ENCODE measurements at places on chromosomes 1 and 21. TPM values are rescaled to one million over a fixed set of nuclear protein-coding genes. Genes with fewer than 3 reads are reported as not detected.

DNA sequence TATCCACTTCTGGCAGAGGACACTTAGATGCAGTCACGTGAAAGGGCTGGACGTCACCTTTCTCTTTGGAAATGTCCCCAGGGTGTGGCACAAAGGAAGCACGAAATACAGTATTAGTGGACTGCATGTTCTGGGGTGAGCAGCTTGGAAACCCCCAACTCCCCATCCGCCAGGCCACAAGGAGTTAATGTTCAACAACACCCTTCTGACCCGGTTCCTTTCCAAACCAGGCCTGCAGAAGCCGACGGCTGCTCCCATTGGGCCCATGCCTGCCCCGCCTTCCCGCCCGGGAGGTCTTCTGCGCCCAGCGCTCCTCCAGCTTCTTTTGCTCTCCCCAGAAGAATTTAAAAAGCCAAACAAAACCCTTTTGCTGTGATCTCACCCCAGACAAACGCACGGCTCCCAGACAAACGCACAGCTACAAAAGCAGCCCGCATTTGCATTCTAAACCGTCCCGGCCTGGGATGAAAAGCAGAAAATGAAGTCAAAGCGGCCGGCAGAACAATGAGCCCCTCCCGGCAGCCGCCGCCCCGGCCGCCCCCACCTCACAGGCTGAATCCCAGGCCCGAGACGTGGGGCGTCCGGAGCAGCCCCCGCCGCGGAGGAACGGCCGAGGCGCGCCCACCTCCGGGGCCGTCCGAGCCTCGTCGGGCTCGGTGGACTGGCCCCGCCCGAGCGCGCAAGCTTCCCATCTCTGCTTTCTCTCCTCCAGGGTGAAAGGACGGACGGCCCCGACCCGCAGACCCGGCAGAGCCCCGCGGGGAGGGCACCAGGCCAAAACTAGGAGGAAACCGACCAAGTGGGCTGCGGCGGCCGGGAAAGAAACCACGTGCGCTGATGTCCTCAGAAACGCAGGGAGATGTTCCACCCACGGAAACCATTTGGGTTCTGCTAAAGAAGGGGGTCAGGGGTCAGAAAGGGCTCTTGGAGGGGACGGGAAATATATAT, 101.9 kb downstream of the PLPP3 start:
- peak overlapping the region; percentile 81 for H3K4me3 ChIP-seq
- no peaks in the 10 kb centered on the region for H3K36me3 ChIP-seq
- peaks cover 19% of the 10 kb centered on the region for H3K4me1 ChIP-seq

DNA sequence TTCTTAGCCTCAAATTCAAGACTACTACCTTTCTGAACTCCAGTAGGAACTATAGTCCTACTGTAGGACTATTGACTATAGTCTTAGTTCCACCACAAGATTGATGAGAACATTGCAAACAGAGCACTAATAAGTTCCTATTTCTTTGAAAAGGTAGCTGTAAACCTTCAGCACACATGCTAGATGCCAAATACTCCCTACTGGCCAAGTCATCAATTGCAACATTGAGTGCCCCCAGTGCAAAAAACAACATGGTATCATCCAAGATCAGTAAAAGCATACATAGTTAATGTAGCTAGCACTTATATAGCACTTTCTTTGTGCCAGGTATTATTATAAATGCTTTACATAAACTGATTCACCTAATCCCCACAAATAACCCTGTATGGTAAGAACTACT, 99.8 kb downstream of the MRPL39 start:
- no peak for DNase-seq
- H3K4me3 ChIP-seq, result no peak overlapping the region
- no peaks in the 10 kb centered on the region for H3K4me1 ChIP-seq

The PEX19 gene
- 87.4 TPM for total RNA-seq

DNA sequence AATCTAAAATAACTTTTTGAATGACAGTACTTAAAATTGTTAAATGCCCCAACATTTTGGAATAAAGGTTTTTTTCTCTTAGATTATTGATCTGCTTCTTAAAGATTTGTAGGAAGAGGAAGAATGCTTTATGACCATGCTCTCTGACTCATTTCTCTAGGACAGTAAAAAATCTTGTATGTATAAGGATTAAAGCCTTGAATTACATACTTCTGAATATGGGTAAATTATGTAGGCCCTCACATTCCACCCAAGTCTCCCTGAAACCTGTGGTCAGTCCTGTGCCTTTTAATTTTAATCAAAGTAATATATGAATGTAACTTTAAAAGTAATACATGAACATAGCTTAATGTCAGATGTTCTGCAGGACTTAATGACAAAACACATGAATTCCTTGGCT, 50.5 kb downstream of the ABCD3 start:
- H3K36me3 ChIP-seq, result peaks cover 13% of the 10 kb centered on the region
- H3K27me3 ChIP-seq, result no peaks in the 10 kb centered on the region
- no peak for DNase-seq
- no peak overlapping the region for H3K27ac ChIP-seq

GRCh38 chr21:14557413-14557812, 11.3 kb upstream of the SAMSN1 start:
- H3K4me3 ChIP-seq, result no peak overlapping the region
- no peaks in the 10 kb centered on the region for H3K36me3 ChIP-seq
- DNase-seq, result no peak
- H3K27me3 ChIP-seq, result no peaks in the 10 kb centered on the region
- H3K4me1 ChIP-seq, result no peaks in the 10 kb centered on the region

The ANKRD35 gene
- total RNA-seq, result 0.11 TPM

The PEAR1 gene
- 6.9 TPM for total RNA-seq

DNA sequence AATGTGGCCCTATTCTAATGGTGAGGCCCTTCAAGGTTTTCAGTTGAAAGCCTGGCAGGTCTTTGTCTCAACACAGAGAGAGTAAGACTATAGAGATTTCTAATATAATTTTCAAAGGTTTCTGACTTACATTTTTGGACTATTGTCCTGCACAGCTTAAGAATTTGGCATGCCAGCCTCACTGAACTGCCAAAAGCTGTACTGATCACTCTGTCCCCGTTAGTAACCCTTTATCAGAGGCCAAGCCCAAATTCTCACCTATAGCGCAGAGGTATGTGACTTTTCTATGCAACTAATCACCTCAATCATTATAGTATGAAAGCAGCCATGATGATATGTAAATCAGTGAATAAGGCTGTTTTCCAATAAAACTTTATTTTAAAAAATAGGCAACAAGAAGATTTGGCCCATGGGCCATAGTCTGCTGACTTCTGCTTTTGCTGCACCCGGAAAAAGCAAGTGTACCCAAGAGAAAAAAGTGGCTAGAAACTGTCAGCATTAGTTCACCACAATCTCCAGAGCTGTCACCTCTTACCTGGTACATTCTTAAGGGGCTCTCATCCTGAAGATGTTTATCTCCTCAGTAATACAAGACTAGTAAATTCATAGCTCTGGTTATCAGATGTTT, 85.4 kb downstream of the PIGK start:
- H3K4me3 ChIP-seq, result no peak overlapping the region
- no peak overlapping the region for H3K27ac ChIP-seq
- DNase-seq, result no peak
- no peaks in the 10 kb centered on the region for H3K36me3 ChIP-seq
- no peaks in the 10 kb centered on the region for H3K27me3 ChIP-seq
- no peaks in the 10 kb centered on the region for H3K4me1 ChIP-seq

The SYT11 gene
- 20.0 TPM for total RNA-seq

DNA sequence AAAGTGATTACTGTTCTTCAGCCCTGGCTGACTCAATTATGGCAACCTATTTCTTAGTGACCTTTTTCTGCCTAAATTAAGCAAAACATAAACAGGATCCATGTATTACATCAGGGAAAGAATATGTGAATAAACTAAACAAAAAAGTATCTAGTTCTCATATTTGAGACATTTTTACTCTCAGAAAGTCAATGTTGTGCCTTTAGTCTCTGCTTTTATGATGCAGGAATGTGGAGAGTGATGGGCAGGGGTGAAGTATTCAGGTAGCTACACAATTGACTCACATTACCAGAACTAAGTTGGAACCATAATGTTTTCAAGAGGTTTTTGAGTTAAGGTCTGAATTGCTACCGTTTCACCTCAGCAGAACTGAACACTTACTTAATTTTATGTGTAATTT, 462.7 kb upstream of the CXADR start:
- peaks cover 36% of the 10 kb centered on the region for H3K4me1 ChIP-seq
- DNase-seq, result no peak
- no peak overlapping the region for H3K27ac ChIP-seq
- no peak overlapping the region for H3K4me3 ChIP-seq

DNA sequence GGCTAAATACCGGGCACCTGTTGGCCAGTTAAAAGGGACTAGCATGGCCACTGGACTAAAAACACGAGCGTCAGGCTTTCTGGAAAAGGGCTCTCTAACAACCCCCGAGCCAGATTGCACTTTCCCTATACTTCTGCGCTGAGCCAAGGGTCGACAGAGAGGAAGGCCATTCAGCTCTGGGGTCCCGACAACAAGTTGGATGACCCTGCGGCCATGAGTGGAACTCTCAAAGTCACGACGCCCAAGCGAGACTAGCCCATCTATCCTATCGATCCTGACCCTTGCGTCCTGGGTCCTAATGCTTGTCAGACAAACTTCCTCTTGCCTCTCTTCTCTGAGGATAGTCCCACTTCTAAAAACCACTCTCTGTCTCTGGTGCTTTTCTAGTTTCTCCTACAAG, 99.9 kb upstream of the PRDX6 start:
- H3K27me3 ChIP-seq, result no peaks in the 10 kb centered on the region
- DNase-seq, result no peak
- no peak overlapping the region for H3K4me3 ChIP-seq
- H3K27ac ChIP-seq, result no peak overlapping the region

GRCh38 chr1:44013949-44014348, 17.3 kb downstream of the SLC6A9 start:
- H3K27ac ChIP-seq, result peak overlapping the region; percentile 25
- H3K4me3 ChIP-seq, result no peak overlapping the region
- H3K4me1 ChIP-seq, result peaks cover 50% of the 10 kb centered on the region
- no peaks in the 10 kb centered on the region for H3K36me3 ChIP-seq
- H3K27me3 ChIP-seq, result no peaks in the 10 kb centered on the region
- DNase-seq, result no peak

- H3K4me3 ChIP-seq, result no peak overlapping the region
- DNase-seq, result no peak
- peaks cover 8% of the 10 kb centered on the region for H3K36me3 ChIP-seq
- H3K4me1 ChIP-seq, result peaks cover 6% of the 10 kb centered on the region
Observed at GRCh38 chr21:25838809-25839208, 104.0 kb downstream of the GABPA start.

DNA sequence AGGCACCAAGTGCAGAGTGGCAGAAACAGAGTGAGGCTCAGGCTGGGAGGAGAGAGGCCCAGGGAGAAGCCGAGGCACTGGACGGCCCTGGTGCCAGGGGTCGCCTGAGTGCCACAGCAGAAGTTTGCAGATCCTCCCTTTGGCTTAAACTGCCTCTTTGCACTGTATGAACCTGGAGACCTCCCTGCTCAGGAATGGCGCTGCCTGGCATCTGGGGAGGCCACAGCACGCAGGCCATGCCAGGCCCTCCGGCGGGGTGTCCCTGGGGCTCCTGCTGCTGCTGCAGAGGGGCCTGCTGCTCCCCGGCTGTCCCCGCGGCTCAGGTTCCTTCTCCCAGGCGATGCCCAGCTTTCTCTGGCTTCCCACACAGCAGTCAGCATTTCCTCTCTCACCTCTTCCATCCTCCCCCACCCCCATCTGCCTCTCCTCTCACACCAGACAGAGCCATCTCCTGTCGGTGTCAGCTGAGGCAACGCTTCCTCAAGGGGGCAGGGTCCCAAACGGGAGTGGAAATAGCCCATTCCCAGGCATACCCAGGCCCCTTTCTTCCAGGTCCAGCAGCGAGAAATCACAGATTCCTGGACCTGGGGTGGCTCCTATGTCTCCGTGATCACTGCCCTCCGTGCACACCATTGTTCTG, 35.2 kb downstream of the SYT6 start:
- no peak overlapping the region for H3K4me3 ChIP-seq
- peaks cover 36% of the 10 kb centered on the region for H3K4me1 ChIP-seq
- H3K27me3 ChIP-seq, result no peaks in the 10 kb centered on the region

DNA sequence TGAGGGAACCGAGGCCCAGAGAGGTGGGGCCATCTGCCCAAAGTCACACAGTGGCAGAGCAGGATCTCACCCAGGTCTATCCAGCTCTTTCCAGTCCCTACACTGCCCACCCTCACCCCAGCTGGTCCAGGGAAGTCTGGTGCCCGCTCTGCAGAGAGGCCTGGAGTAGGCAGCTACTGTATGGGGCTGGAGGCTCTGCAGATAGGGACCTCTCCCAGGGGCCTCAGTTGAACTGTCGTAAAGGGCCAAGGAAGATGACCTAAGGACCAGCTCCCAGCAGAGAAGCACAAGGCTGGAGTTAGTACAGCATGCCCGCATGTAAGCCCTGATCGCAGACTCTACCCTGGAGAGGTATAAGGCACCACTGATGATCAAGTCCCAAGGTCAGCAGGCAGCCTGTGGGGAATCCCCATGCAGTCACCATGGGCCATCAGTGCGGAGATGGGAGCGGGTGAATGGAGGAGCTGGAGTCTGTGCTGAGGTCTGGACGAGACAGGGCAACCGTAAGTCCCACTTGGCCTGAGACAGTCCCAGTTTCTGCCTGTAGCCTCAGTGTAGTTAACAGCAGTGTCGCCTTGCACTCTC, 320.2 kb downstream of the MATN1 start:
- H3K36me3 ChIP-seq, result no peaks in the 10 kb centered on the region
- H3K27ac ChIP-seq, result no peak overlapping the region
- peaks cover 4% of the 10 kb centered on the region for H3K27me3 ChIP-seq
- H3K4me1 ChIP-seq, result peaks cover 12% of the 10 kb centered on the region
- DNase-seq, result no peak

DNA sequence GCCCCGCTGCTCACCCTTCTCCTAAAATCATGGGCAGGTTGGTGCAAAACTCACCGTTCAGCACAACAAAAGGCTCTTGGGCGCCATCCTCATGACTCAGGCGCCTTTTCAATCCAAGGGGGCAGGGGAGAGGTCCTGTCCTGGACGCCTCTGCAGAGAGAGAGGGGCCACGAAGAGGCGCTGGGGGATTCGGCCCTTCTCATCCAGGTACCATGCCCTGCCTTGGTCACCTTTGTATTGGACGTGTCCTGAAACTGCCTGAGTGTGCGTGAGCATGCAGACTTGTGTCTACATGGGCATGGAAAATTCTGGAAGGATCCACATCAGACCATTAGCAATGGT, 53.5 kb downstream of the SLC37A1 start:
- H3K4me3 ChIP-seq, result no peak overlapping the region
- H3K27ac ChIP-seq, result no peak overlapping the region
- no peaks in the 10 kb centered on the region for H3K36me3 ChIP-seq
- no peaks in the 10 kb centered on the region for H3K27me3 ChIP-seq

The LRRC38 gene
- total RNA-seq, result not detected

GRCh38 chr1:114154146-114154962, 685 bp upstream of the SYT6 start:
- H3K27ac ChIP-seq, result no peak overlapping the region
- no peaks in the 10 kb centered on the region for H3K36me3 ChIP-seq
- peaks cover 11% of the 10 kb centered on the region for H3K4me1 ChIP-seq
- peak overlapping the region; percentile 74 for H3K4me3 ChIP-seq

The TESK2 gene
- 1.8 TPM for total RNA-seq

The OR6K3 gene
- total RNA-seq, result not detected

- H3K27me3 ChIP-seq, result no peaks in the 10 kb centered on the region
- peaks cover 13% of the 10 kb centered on the region for H3K36me3 ChIP-seq
- H3K4me3 ChIP-seq, result no peak overlapping the region
- H3K27ac ChIP-seq, result peak overlapping the region; percentile 27
Observed at GRCh38 chr1:56534130-56534651, 45.2 kb downstream of the PLPP3 start.

- H3K4me1 ChIP-seq, result peaks cover 3% of the 10 kb centered on the region
- H3K27me3 ChIP-seq, result no peaks in the 10 kb centered on the region
- no peak for DNase-seq
- H3K36me3 ChIP-seq, result peaks cover 3% of the 10 kb centered on the region
- no peak overlapping the region for H3K4me3 ChIP-seq
Observed at GRCh38 chr21:17921579-17922530, 102.7 kb upstream of the C21orf91 start.

- no peak overlapping the region for H3K27ac ChIP-seq
- H3K27me3 ChIP-seq, result no peaks in the 10 kb centered on the region
- no peak for DNase-seq
Observed at GRCh38 chr1:199405634-199406196, 621.8 kb upstream of the NR5A2 start.

Data from neural crest cell (in vitro differentiated cells).